ENCODE measurements at places on chromosomes 16 and 17. TPM values are rescaled to one million over a fixed set of nuclear protein-coding genes. Genes with fewer than 3 reads are reported as not detected.

Gene MARVELD3
- total RNA-seq: 12.5 TPM

Gene CISD3
- total RNA-seq: 60.1 TPM

Gene TNFSF13
- total RNA-seq: 23.0 TPM

Gene KRTAP4-6
- total RNA-seq: not detected

Gene KRTAP17-1
- total RNA-seq: not detected

All from ureter (tissue), 1 donor.